ENCODE measurements at places on chromosomes 5 and 9. TPM values are rescaled to one million over a fixed set of nuclear protein-coding genes. Genes with fewer than 3 reads are reported as not detected.

KCNIP1 gene
- not detected for total RNA-seq

SLC4A9 gene
- total RNA-seq, result not detected

PELO gene
- total RNA-seq, result 52.8 TPM

TAS2R1 gene
- total RNA-seq, result not detected

UNC13B gene
- 34.3 TPM for total RNA-seq

C5orf58 gene
- not detected for total RNA-seq

SEMA6A gene
- 0.40 TPM for total RNA-seq

CDX1 gene
- 0.12 TPM for total RNA-seq

FOXD4 gene
- total RNA-seq, result 0.06 TPM

HOMER1 gene
- 3.6 TPM for total RNA-seq

ZDHHC11 gene
- total RNA-seq, result 5.9 TPM

TMEM252 gene
- total RNA-seq, result not detected

SLC25A46 gene
- total RNA-seq, result 94.6 TPM

SPATA31A3 gene
- not detected for total RNA-seq

NEUROG1 gene
- not detected for total RNA-seq

OR1Q1 gene
- total RNA-seq, result 0.26 TPM

AHRR gene
- total RNA-seq, result 28.8 TPM

FOXI1 gene
- not detected for total RNA-seq

GPX3 gene
- 21.5 TPM for total RNA-seq

SLC25A2 gene
- total RNA-seq, result 0.31 TPM

PAEP gene
- not detected for total RNA-seq

ZNF484 gene
- total RNA-seq, result 11.0 TPM

SREK1IP1 gene
- 10.6 TPM for total RNA-seq
